ENCODE measurements at places on chromosomes 16 and 17.

GRCh38 chr17:4560837-4561256, 470 bp upstream of the GGT6 start:
- DNase-seq: no peak

DNA sequence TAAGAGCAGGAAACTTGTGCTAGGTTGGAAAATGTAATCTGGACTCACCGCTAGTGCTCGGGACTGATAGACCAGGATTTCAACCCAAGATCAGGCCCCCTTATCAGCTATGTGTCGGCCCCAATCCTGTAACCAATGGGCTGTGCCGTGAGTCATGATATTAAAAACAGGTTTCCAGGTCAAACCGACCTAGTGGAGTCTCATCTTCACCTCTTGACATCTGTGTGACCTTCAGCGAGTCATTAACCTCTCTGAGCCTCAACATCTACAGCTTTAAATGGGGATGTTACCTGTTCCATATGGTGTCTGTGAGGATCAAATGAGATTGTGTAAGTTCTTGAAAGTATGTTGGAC, 512 bp downstream of the PMM2 start:
- DNase-seq: no peak

DNA sequence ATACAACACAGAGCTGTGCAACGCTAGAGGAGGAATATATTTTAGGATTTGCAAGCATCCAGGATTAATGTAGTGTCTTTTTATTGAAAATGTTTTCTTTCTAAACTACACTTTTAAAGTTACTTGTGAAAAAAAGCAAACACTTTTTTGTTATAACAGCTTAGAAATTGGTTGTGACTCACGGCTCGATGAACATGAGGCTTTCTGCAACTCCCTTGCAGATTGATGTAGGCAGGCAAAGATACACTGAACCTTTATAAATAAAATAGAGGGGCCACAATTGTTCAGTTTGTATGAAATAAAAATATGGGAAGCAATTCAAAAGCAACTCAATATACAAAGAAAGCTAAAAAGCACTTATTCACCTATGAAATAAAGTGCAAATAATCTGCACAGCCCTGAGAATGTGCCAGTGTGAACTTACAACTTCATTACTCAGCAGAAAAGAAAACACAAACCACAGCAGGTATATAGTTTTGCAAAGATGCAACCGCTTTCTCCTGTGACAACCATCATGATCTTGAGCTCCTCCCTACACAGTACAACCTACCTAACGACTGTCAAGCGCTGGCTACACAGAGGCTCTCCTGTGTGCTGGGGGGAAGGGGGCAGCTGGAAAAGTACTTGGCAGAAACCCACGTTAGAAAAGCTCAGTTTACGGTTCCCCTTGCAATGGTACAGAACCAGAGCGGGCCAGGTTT, 948 bp downstream of the LUC7L start:
- DNase-seq: no peak

DNA sequence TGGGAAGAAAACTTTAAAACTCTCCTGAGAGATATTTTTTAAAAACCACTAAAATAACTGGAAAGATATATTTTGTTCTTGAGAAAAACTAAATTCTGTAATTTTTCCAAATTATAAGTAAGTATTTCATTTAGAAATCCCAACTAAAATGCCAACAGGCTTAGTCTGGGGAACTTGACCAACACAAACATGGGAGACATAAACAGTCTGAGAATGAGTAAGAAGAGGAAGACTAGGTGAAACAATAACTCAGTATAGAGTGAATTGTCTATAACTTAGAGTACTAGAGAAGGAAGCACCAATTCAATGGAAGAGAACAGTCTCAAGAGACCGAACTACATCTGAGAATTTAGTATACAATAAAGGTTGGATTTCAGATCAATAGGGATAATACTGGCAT, 2.9 kb downstream of the CMTM1 start:
- no peak for DNase-seq

GRCh38 chr16:49195237-49195548, 86.4 kb downstream of the CBLN1 start:
- DNase-seq: no peak

GRCh38 chr17:41404024-41404671, 6.7 kb upstream of the KRT31 start:
- no peak for DNase-seq

DNA sequence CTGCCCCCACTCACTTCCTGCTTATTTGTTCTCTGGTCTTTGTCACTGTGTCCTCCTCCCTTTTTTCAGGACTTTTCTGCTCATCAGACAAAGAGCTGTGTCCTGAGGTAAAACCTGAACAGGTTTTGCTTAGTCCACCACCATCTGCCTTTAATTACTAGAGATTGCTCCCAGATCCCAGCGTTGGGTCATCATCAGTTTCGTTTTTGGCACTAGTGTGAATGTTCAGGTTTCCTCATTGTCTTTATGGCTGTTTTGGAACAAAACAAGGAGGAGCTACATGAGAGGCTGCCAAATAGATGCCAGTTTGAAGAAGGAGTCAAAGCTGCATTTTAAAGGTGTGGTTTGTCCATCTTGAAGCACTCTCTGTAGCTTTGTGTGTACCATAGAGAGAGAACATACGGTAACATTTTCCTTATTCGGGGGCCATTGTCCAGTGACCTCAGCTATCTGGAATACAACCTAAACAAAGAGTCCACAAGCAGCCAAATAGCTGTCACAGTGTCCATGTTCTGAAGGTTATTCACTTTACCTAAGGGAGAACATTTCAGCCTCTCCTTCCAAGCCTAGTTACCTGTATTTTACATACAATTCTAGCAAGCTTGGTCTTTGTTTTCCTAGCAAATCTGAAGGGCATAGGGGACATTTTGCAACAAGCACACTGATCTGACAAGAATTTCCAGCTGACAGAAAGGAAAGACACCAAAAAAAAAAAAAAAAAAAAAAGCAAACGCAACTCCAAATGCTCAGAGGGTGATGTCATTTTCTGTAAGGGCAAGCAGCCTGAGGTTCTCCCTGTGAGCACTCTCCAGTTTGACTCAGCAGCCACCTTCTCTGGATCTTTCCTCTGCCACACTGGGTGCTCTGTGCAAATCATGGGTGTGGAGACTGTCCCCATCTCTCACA, 196.1 kb downstream of the NTN1 start:
- no peak for DNase-seq

DNA sequence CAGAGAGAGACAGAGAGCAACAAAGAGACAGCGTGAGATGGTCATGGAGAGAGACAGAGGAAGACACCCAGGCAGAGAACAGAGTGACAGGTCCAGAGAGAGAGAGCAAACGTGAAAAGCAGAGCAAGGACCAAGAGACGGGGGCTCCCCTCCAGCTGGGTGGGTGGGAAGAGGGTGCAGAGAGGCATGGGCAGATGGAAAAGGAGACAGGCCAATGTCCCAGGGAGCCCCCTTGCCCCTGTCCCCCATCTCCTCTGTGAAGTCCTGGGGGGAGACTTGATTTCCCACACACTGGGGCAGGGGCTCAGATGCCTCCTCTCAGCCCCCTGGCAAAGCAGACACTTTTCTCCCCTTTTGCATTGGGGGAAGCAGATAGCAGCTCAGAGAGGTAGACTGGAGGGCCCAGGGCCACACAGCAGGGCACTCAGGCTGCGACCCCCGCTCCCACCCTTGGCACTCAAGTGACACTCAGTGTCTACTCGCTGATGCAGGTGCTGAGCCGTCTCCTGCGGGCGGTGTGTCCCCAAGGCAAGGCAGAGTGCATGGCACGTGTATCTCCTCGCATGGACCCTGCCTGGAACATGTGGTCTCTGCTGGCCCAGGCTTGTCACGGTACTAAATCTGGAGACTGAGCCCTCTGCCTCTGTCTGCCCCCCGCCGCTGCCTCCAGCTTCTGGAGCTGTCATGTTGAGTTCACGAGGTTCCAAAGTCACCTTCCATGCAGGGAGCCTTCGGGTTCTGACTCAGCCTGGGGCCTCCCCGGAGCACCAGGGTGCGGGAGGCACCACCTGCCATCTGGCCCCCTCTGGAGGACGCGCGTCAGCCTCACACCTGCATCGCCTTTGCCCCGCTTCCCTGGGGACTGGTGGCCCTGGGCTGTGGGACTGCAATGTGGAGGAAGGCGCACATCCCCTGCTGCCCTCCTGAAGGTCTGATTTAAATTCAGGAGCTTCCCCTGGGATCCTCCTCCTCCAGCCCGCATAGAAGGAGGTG, 215.9 kb upstream of the GSE1 start:
- DNase-seq: no peak

- DNase-seq: no peak
Observed at GRCh38 chr16:88703486-88704309, 2.5 kb downstream of the RNF166 start.

- DNase-seq: no peak
Observed at GRCh38 chr16:15033309-15033707, 22.6 kb downstream of the NTAN1 start.

DNA sequence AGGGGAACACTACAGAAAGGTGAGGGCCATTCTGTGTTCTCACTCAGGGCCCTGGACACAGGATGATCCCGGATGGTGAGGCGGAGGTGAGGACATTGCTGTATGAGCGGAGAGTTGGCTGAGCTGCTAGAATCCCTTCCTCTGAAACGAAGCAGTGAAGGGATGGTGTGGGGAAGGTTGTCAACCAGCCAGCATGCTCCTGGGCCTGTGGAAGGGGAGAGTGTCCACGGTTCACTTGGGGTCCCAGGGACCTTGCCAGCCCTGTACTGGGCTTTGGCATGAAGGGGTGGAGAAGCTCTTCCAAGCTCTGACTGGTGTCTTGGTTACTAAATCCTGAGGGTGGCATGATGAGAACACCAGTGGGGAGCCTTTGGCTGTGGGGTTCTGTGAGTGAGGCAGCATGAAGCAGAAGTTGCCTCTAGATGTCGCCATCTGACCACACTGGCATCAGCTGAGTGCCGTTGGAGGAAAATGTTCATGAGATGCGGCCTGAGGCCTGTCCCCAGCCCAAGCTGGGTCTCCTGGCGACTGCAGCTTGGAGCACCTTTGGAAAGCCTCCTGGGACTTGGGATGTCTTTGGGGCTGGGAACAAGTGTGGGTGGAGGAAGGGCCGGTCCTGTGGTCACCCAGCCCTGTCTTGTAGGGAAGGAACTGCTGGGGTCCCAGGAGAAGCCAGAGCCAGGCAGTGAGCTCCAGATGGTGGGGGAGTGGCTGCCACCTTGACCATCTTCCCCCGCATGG, 14.8 kb downstream of the PDP2 start:
- DNase-seq: peak; percentile 83

GRCh38 chr16:82874271-82874670, 247.5 kb downstream of the CDH13 start:
- no peak for DNase-seq

- no peak for DNase-seq
Observed at GRCh38 chr16:72285728-72286127, 113.8 kb upstream of the PMFBP1 start.

DNA sequence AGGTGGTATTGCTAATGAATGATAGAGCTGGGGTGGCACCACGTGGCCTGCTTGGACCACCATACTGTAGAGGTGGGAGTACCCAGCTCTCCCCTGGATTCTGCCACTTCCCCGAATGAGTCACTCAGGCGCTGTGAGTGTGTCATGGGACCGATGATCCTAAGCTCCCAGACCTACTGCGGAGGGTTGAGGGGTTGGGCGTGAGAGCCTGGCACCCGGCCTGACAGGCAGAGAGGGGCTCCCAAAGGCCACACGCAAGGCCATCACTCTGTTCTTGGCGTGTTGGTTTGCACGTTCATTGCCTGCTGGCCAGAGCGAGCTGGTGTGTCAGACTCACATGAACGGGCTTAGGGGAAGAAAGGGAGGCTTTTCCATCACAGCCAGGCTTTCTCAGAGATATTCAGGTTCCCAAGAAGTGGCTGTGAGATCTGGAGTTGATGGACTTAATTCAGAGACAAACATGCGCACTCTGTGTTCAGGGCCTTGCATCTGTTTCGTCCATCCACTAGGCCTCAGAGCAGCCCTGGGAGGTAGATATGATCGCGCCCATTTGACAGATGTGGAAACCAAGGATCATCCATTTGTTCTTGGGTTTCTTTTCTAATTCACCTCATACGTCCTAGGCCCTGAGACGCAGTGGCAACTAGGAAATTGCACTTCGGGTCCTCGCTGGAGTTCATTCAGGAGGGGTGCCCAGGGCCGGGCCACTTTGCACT, 41.4 kb downstream of the CMIP start:
- no peak for DNase-seq

DNA sequence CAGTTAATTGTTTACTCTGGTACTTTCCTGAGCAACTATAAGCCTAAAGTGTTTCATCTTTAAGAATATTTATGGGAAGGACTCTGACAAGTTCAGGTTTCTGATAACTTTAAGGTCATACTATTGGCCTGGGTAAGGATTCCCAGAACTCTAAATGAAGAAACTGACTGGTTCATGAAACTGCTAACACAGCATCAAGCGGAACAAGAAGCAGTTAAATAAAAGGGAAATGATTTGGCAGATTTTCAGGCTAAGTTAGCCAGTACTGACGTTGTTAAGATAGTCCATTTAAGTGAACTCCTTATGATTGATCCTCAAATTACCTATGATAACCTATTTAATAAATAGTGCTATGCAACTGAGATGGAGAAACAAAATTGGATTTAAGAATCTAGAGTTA, 101.6 kb upstream of the CES5A start:
- DNase-seq: no peak

DNA sequence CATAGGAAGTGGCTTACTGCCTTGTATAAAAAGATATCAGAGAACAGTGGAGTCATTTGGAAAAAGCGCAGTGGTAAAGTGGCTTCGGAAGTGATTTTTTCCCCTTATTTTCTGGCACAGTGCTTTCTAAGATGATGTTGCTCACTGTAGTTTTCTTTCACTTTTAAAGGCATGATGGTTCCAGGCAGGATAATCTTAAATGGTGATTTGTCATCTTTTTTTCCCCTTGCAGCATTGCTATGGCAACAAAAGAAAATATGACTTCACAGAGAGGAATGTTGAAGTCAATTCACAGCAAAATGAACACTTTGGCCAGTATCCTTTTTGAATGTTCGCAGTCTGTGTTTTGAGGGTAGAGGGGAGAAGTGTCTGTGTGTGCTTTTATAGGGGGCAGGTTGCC, 42.5 kb downstream of the GOSR1 start:
- DNase-seq: peak; percentile 26

All from brain (organoid and tissue), 16 donors.